Stimulated activated CD4-positive, alpha-beta T cell treated with anti-CD3 and anti-CD28 coated beads, Interleukin-2, amount 100 ng/mL, for 48 hours (primary cell): ENCODE measurements at places on chromosomes 13 and 19.
A peak's percentile ranks its signal among the peaks of the same experiment; 100 is the strongest.

GRCh38 chr19:17264641-17264979 is at the start of gene USHBP1:
Gene USHBP1, minus strand, starts transcription at chr19:17264745. Its CDS starts 446 bp downstream, at chr19:17264299.
- DNase-seq: no peak

DNA sequence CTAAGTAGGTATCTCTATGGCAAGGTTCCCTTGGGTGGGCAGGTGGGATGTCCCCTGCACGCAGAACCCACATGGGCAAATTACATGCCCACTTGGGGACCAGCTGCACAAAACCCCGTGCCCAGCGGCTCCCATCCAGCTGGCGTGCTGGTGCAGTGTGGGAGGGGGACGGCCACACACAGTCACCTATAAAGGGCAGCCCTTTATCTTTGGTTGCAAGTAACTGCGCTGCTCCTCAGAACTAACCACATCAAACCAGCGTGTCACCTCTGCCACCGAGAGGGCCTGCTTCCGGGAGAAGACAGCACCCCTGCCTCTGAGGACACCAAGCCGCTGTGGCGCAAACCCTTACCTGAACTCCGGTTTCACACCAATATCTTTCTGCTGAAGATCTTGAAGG is 32.2 kb downstream of the ANKRD27 start:
- peak; percentile 31 for DNase-seq

- DNase-seq: no peak
These were observed 3.8 kb downstream of the CBY2 start for GRCh38 chr13:45705918-45706317.

DNA sequence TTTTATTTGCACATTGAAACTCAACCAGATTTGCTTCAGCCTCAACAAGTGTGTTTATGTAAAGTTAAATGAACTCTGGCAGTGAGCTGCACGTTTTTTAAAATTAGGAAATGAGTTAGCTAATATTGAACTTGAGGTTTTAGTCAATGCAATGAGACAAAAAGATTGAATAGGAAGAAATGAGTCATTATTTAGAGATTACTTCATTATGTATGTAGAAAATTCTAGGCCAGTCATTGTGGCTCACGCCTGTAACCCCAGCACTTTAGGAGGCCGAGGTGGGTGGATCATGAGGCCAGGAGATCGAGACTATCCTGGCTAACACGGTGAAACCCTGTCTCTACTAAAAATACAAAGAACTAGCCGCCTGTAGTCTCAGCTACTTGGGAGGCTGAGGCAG is 22.8 kb upstream of the CD70 start:
- no peak for DNase-seq
